Amygdala (tissue), 56 donors: ENCODE measurements at places on chromosomes 6 and 20.
A peak's percentile ranks its signal among the peaks of the same experiment; 100 is the strongest.

DNA sequence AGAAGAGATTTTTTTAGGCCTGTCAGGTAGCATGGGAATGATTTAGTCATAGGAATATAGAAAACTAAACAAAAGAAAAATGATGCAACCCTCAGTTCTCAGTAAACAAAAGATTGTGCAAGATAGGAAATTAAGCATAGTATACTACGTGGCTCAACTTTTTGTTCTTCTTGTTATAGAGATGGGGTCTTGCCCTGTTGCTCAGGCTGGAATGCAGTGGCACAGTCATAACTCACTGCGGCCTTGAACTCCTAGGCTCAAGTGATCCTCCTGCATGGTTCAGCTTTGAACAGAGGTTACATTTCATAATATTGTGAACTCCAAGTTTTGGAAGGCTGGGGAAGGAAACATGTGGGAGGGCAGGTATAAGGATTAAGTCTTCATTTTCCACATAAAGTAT lies 28.5 kb downstream of the SLX4IP start:
- no peak for DNase-seq

GRCh38 chr6:106892186-106892585 lies 82.3 kb downstream of the CD24 start:
- no peak for DNase-seq

DNA sequence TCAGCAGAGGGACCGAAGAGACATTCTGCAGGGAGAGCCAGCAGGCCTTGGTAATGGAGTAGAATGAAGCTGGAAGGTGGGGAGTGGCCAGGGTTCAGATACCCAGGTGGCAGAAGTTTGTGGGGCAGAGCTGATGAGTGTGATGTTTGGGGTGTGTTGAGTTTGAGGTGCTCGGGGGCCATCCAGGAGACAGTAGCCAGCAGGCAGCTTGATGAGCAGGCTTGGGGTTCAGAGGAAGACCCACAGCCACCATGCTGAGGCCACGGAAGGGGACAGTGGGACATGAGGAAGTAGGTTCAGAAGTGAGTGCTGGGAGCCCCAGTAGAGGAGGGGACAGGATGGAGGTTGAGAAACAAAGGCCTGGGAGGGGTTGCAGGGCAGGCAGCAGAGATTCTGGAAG lies 11.1 kb upstream of the FOXS1 start:
- no peak for DNase-seq

- DNase-seq, result no peak
These were observed 1.9 kb downstream of the RFPL4B start for GRCh38 chr6:112348891-112349635.

- no peak for DNase-seq
These were observed 542.6 kb downstream of the DHX35 start for GRCh38 chr20:39504710-39505094.

DNA sequence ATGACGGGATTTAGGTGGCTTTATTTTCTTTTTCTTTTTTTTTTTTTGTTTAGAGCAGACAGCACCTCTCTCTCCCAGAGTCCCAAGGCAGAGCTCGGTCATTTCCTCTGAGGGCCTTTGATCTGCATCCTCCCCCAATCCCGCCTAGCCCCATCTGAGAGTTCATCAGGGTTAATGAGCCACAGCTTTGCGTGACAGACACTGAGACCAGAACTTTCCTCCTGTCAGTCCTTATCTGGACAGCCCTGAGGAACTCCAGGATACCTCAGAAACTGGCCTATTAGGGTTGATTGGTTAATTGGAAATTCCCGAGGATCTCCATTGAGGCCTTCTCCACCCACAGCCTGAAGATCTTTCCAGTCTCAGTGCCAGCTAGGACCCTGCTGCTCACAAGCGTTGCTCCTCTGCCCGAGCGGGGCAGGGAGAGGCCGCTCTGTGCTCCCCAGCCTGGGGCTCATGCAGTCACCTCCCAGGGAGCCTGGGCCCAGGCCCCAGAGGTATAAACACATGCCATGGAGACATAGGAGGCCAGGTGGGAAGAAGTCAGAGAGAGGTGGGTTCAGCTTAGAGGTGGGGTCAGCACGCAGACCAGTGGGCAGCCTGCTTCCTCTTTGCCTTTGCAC lies 1.4 kb upstream of the LRRN4 start:
- DNase-seq, result no peak

GRCh38 chr6:45737331-45738056 lies 278.2 kb downstream of the CLIC5 start:
- no peak for DNase-seq

DNA sequence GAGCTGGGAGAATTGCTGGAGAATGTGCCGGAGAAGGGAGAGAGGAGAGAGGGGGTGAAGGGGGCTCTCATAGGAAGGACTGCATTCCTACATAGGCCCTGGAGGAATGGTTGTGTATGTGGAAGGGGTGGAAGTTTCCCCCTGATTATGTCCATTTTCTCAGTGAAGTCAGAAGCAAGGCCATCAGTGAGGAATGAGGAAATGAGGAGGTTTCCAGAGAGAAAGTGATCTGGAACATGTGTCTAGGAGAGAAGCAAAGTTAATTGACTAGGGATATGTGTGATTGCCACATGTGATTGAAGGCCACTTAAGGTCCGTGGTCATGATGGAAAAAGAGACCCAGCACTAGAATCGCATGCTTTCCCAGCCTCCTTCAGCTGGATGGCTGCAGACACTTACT lies 42.3 kb downstream of the TBPL1 start:
- no peak for DNase-seq

- no peak for DNase-seq
These were observed 38.1 kb upstream of the FAM135A start for GRCh38 chr6:70375166-70375565.

DNA sequence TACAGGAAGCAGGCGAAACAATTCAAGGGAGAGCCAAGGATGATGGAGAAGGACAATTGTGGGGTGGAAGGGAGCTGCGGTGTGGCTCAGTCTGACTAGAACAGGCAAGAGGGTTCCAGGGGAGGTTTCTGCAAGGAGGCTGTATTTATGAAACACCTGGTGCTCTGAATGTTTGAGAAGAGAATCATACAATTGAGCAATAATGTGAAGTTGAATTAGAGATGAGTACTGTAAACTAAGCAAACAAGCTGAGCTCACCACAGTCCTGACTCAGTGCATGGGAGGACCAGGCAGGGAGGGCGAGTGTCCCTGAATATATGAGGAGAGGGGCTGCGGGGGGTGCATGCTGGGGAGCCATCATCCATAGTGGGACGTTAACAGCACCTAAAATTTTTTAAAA lies 279.7 kb downstream of the KIF16B start:
- DNase-seq, result no peak

GRCh38 chr6:28648878-28649375 lies 123.2 kb downstream of the GPX5 start:
- DNase-seq, result no peak

DNA sequence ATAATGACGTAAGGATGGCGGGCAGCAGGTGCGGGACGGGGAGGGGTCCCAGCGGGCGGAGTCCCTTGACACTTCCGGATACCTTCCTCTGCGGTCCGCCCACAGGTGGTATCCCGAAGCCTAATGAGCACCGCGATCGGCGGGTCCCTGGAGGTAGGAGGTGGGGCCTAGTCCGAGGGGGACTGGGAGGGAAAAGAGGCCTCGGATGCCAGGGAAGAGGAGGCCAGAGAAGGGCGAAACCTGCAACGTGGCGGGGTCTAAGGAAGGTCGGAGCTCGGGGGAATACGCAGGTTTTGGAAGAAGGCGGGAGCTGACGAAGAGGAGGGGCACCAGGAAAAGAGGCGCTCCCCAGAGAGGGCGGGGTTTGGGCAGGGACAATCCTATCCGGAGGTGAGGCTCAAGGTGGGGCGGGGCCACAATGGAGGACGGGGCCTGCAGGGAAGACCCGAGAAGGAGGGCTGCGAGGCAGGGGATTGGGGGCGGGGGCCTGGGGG lies 3.7 kb downstream of the PRSS16 start:
- DNase-seq, result no peak

GRCh38 chr6:125747589-125748405 lies 1.6 kb upstream of the HEY2 start:
- DNase-seq, result peak; percentile 63

DNA sequence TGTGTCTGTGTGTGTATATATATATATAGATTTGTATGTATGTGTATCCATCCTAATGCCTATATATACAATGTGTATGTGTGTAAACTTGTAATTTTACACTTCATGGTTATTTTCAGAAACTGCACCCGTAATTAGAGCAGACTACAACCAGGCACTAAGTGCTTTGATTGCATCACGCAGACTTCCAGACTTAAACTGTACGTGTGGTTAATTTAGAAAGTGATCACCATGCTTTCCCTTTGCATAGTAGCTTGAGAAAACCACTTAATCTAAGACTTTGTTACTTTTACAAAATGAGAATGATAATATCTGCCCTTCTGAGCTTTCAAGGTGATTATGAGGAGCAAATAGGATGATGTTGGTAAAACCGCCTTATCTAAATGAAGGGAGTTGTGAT lies 50.1 kb upstream of the E2F3 start:
- DNase-seq, result no peak

DNA sequence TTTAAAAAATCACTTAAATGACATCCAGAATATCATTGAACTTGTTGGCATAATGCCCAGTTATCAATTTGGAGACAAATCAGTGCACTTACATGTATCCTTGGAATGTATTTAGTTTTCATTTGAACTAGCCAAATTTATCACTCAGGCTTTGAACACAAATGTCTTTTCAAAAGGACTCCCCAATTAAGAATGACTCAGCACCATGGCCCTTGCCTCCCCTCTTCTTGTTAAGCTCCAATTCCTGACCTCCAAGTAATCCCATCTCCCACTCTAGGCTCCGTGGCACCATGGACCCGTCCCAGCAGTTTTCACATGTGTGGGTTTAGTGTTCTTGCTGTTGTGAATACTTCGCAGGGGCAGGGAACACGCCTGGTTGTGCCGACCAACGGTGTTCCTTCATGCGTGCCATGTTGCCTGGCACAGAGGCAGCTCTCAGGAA lies 2.7 kb downstream of the AKAP12 start:
- DNase-seq, result no peak

- DNase-seq, result no peak
These were observed 31.9 kb downstream of the HLA-DMB start for GRCh38 chr6:32908897-32909296.

DNA sequence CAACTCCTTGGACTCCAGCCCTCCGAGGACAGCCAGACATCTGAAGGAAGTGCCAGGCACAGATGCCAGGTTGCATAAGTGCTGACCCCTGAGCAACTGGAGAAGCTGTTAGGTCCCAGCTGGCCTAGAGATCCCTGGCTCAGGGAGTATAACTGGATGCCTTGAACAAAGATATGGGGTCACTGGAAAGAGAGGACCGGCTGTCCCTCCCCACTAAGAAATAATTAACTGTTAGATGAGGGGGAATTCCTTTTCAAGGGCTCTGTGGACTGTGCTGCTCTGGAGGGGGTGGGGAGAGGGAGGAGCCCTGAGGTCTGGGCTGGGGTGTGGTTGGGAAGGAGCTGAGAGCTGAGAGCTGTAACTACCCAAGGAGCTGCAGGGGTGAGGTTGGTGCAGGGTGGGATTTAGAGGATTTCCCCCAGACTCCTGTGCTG lies 39.6 kb downstream of the HLA-F start:
- no peak for DNase-seq
